NCI-H774 (cell line): ENCODE measurements at places on chromosomes 3 and 15.

DNA sequence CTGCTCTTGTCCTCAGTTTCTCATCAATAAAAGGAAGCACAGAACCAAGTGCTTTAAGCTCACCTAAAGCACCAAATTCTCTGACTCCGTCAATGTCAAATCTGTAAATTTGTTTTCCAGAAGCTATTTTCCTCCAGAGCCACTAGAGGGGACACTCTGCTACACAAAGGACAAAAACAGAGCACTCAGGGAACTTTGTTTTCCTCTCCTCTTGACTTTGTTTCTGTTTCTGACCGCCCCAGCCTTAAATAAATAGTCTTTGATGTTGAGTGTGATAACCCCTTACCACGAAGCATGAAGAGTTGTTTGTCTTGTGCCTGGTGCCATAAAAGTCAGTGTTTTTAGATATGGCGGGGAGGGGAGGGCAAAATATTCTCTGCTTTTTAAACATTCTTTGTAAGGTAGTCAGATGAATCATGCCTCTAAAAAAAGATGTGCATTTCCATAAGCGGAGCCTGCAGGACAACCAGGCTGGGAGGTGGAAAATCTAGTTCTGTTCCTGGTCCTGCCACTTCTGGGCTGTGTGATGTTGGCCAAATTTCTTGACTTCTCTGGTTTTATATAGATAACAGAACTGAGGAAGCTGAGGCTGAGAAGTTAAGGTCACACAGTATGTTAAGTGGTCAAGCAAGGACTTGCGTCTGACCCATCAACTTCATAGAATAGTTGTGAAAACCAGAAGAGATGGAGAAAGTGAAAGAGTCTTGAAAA, 7.3 kb upstream of the ZBTB38 start:
- DNase-seq, result peak; percentile 79

GRCh38 chr3:17573396-17573795, 169.0 kb downstream of the TBC1D5 start:
- no peak for DNase-seq

GRCh38 chr15:69994429-69995205, 103.1 kb downstream of the TLE3 start:
- no peak for DNase-seq

GRCh38 chr3:114207768-114208167, 28.9 kb upstream of the DRD3 start:
- DNase-seq, result no peak

GRCh38 chr3:50208677-50209344, 3.7 kb downstream of the SLC38A3 start:
- no peak for DNase-seq

DNA sequence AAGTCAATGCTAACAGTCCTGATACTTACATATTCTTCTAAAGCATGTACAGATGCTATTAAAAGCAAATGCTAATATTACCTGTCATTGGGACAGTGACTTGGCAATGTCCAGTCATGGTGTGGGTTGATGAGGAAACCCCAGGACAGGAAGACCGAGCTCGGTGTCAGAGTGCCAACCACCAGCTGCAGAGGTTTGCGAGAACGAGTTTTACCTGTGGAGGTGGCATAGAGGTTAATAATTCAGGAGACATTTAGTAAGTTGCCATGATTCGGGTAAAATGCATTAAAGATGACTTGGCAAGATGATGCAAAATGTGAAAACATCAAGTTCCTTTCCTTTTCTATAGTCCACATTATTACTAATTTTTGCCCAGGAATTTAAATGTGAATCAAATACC, 94.5 kb downstream of the ABI3BP start:
- DNase-seq, result no peak

GRCh38 chr3:31077021-31077601, 182.7 kb upstream of the GADL1 start:
- DNase-seq, result no peak

DNA sequence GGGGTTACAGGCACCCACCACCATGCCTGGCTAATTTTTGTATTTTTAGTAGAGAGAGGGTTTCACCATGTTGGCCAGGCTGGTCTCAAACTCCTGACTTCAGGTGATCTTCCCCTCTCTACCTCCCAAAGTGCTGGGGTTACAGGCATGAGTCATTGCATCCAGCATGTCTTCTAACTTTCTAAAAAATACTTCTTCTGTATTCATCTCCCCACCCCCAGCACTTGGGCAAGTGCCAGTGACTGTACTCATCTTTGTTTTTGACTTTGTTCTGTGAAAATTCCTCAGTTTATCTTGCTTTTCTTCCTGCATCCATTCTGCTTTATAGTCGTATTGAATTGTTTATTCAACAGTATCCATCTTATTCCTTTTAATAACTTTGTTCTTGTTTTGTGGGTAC, 47.6 kb downstream of the ARIH1 start:
- no peak for DNase-seq

GRCh38 chr3:170108955-170109354, 71.2 kb downstream of the GPR160 start:
- no peak for DNase-seq

GRCh38 chr3:24968036-24968435, 460.0 kb upstream of the RARB start:
- DNase-seq, result no peak

GRCh38 chr15:55695432-55695831, 47.5 kb downstream of the PRTG start:
- no peak for DNase-seq

DNA sequence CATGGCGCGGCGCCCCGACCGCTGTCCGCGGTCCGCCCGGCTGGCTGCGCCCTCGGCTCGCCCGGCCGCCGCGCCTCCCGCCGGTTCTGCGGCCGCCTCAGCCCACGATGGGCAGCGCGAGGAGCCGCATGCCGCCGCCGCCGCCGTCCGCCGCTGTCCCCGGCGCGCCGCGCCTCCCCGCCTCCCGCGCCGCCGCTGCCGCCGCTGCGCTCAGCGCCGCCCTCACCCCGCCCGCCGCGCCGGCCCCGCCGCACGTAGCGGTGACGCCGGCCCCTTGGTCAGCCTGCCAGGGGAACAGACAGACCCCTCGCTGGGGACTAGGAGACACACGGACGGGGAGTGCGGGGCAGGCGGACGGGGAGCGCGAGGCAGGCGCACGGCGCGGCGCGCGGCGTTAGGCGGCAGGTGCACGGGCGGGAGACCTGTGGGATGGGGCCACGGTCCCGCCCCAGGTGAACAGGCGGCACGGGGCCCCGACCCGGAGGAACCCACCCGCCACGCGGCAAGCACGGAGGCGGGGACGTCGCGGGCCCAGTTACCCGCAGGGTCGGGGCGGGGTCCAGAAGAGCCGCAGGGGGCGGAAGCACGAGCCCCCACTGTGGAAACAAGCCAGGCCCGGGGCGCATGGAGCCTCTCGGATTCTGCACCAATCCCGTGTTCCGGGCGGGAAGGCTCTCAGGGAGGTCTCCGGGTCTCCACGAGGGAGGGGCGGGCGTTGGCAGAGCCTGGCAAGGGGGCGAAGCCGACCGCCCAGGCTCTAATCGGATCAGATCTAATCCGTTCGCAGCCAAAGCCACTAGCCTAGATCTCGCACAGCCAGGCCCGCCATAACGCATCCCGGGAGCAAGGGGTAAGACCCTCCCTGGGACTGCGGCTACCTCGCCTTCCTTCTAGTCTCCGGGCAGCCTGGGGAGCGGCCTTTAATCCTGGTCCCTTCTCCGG, at the start of gene CSPG5:
Gene CSPG5 (minus strand): TSS at position 175 of the 942 bp plus-strand sequence. CDS start 172 bp downstream, at position 3.
- DNase-seq, result no peak

- DNase-seq, result no peak
These were observed 217.1 kb downstream of the GBE1 start for GRCh38 chr3:81544385-81544784.

GRCh38 chr3:122513386-122514122, 1.2 kb downstream of the KPNA1 start:
- DNase-seq, result no peak

GRCh38 chr15:72155003-72155621, 36.9 kb downstream of the SENP8 start:
- DNase-seq, result peak; percentile 23

DNA sequence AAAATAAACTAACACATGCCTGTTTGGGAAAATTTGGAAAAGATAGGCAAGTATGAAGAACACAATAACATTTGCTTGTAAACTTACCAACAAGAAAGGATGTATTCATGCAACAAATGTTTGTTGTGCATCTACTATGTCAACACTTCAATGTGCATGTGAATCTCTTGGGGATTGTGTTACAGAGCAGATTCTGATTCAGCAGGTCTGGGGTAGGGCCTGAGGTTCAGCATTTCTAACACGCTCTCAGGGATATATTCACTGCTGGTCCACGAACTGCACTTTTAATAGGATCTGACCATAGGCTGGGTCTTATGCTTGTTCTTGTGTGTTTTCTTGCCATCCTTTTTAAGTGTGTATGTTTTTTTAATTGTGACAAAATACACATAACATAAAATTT, 11.8 kb downstream of the GPD1L start:
- DNase-seq, result no peak

DNA sequence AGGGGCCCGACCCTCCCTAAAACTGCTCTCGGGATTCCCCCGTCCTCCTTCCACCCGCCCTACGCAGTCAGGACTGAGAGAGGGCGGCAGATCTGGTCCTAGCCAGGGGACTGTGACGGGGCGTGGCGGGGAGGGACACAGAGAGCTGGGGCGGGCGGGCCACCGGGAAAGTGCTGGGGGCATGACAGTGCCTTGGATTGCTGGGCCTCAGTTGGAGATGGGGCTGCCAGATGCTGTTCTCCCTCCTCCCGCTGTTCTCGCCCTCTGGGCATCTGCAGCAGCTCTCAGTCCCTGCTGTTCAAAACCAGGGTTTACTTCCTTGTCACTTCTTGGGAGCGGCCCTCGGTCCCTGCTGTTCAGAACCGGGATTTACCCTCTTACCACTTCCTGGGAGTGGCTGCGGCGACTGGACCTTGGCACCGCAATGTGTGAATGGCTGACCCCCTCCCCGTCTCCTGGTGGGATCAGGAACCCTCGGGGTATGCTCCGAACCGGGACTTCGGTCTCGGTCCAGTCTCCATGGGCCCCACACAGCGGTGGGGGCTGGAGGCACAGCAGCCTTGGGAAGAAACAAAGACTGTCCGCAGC, 1.8 kb upstream of the RPP25 start:
- peak; percentile 44 for DNase-seq

GRCh38 chr3:147483578-147483977, 74.4 kb downstream of the ZIC1 start:
- no peak for DNase-seq

DNA sequence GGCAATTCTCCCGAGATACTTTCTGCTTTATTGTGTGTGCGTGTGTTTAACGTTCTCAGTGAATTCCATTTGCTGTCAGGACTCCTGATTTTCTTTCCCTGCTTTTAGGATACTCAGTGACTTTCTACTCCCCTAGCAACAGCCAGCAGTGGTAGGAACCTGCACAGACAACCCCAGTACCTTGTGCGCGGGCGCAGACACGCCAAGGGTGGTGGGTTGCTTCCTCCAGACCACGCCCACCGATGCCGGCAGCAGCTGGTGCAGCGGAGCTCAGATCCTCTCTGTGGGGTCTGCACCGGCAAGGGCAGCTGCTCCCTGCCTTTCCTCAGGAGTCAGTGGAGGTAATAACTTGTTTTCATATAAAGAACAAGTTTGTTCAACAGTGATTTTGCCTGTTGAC, 225.1 kb upstream of the NDN start:
- no peak for DNase-seq

DNA sequence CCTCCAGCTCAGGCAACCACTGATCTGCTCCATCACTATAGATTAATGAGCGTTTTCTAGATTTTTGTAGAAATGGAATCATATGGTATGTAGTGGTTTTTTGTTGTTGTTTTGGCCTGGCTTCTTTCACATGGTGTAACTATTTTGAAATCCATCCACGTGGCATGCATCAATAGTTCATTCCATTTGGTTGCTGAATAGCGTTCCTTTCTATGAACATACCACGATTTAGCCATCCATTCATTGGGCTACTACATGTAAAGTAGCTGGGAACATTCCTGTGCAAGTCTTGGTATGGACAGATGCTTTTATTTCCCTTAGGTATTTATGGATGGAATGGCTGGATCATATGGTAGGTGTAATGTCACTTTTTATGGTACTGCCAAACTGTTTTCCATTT, 10.7 kb upstream of the CHSY1 start:
- no peak for DNase-seq

DNA sequence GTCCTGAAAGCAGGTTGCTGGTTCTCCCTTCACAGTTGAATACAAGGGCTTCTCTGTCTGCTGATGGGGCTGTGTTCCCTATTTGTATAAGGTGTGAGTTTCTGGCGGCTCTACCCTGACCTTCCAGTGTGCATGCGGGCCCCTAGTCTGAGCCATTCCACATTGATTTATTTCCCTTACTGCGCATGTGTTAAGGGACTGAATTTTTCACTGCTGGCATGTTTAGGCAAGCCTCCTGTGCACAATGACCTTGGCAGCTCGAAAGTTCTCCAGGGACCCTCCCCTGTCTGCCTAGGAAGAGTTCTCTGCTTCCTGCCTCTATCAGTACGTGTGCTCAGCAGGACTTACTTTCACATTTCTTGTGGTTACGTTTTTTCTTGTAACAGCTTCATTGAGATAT, 11.4 kb downstream of the TRAK1 start:
- DNase-seq, result no peak

DNA sequence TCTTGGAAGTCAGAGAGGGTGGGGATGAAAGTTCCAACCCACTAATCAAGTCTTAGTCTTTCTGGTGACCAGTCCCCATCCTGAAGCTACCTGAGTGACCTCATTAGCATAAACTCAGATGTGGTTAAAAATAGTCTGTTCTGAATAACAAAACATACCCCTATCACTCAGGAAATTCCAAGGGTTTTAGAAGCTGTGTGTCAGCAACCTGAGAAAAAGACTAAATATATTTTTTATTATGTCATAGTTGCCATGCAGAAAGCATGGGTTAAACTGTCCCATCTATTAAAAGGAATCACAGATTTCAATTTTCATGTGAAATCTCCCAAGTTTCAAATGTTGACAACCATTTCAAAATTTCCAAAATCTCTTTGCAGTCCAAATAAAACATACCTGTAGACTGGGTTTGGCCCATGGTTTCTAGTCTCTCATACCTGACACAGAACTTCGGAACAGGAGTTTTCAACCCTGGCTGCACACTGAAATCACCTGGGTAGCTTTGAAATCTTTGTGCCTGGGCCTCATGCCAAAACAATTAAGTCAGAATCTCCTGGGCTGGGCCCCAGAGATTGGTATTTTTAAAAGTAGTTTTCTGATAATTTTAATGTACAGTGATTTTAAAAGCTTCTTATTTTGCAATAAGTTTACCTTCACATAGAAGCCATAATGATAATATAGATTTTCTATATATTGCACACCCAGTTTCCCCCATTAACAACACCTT, 476.3 kb downstream of the RBMS3 start:
- no peak for DNase-seq
